RPMI7951 (cell line): ENCODE measurements at places on chromosomes 2 and 18. TPM values are rescaled to one million over a fixed set of nuclear protein-coding genes. Genes with fewer than 3 reads are reported as not detected.

DNA sequence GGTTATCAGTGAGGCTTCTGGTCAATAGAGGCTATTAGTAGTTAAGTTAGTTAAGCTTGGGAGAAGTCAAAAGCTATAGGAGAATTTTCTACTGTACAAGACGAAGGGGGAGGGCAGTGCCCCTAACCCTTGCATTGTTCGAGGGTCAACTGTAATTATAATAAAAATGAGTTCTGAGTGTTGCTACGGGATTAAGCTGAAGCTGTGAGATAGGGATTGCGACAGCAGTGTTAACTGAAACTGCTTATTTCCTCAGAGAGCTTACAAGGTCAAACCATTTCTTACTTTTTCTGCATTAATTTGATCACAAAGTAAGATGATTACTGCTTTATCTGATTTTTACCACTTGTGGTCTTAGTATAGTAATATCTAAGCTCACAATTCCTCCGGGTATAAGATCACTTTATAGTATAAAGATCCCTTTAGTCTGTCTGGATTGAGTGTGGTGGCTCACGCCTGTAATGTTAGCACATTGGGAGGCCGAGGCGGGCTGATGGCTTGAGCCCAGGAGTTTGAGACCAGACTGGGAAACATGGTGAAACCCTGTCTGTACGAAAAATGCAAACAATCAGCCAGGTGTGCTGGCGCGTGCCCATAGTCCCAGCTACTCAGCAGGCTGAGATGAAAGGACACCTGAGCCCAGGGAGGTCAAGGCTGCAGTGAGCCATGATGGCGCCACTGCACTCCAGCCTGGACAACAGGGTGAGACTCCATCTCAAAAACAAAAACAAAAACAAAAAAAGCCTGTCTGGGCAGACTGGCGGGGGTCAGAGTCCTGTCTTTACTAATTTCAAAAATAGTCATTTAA, 119.5 kb upstream of the TLK1 start:
- DNase-seq, result no peak

DNA sequence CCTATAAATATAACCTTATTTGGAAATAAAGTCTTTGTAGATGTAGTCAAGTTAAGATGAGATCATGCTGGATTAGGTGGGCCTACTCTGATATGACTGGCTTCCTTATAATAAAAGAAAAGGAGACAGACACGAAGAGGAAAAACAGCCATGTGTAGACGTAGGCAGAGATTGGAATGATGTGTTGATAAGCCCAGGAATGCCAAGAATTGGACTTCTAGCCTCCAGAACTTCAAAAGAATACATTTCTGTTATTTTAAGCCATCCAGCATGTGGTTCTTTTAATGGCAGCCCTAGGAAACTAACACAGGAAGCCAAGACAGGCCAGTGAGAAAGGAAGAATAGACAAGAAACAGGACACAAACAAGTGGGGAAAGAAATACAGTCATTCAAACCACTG, 68.6 kb downstream of the NYAP2 start:
- DNase-seq, result peak; percentile 17

- DNase-seq, result no peak
These were observed 270.6 kb downstream of the CELF4 start for GRCh38 chr18:37294951-37295350.

GRCh38 chr2:96265349-96265839, 403 bp downstream of the TMEM127 start:
- peak; percentile 31 for DNase-seq

C1QL2 gene
- total RNA-seq, result not detected in 2 replicates

GPR75 gene
- 1.1 and 1.4 TPM in 2 replicates for total RNA-seq

GRCh38 chr2:40284797-40285196, 167.1 kb downstream of the SLC8A1 start:
- peak; percentile 39 for DNase-seq

DNA sequence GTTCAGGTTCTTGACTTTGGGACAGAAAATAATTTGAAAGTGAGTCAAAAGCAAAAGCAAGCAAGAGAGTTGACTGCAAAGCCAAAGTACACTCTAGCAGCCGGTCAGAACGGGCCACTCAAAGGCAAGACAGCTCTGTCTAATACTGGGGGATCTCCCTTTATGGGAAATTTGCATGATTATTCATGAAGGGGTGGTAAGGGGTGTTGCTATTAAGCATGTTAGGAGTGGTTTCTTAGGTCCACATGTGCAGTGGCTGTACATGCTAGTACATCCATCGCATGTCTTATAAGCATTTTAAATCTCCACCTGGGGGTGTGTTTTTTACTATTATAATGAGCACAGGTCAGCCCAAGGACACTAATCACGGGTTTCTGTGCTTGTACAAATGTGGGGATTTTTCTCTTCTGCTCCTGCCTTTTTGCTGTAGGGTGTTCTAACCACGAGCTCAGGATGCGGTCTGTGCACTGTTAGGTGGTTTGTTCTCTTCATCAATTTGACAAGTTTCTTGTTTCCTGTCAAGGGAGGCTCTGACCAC, 60.2 kb upstream of the SPP2 start:
- DNase-seq, result no peak

DNA sequence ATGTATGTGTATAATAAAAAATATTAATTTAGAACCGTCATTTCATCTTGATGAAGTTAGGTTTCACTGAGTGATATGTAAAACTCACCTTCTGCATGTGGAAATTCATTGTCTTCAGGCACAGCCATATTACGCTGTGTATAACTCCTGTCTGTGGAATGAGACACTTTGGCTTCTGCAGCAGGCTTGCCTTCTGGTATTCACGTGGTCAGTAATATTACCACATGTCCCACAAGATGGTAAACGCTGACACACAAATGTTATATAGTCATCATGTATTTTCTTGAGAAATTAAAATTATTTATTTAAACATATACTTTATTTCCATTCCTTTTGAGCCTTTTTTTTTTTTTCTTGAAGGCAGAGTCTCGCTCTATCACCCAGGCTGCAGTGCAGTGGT, 25.1 kb upstream of the AAK1 start:
- DNase-seq, result no peak

DNA sequence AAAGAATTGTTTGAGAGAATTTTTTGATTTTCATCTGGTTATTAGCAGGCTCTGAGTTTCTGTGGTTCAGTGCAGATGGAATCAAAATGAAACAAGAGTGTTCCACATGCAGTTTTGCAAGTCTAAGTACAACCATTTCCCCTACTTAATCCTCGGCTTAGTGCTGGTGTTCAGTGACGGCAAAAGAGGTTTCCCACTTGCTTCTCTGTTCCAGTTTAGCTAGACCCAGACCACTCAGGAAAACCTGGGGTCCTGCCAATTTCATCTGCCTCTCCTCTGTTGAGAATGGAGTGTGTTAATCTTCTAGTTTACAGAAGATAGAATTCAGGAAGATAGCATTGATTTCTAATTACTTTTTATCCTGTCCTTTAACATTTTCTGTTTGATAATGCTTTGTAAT, 996.2 kb upstream of the FANCL start:
- no peak for DNase-seq

DNA sequence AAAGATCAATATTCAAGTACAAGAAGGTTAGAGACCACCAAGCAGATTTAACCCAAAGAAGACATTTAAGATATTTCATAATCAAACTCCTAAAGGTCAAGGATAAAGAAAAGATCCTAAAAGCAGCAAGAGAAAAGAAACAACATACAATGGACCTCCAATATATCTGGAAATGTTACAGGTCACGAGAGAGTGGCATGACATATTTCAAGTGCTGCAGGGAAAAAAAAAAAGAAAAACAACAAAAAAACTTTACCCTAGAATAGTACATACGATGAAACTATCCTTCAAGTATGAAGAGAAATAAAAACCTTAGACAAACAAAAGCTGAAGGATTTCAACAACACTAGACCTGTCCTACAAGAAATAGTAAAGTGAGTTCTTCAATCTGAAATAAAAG, 91.5 kb upstream of the CD226 start:
- no peak for DNase-seq

GRCh38 chr18:2331491-2331890, 239.8 kb downstream of the METTL4 start:
- DNase-seq, result no peak
